Esophagus mucosa (tissue), 1 donor: ENCODE measurements at places on chromosomes 3 and 15.

DNA sequence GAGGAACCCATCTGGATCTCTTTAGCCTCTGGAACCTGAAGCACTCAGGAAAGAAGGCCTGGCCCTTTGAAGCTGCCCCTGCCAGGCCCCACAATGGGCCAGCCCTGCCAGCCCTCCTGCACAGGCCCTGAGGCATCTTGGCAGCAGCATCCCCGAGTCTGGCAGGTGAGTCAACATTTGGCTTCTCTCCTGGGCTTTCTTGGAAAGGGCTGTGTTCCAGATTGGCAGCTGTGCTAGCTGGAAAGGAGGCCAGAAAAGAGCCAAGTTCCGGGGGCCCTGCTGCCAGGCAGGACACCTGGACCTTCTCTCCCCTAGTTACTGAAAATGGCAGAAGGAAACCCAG lies 187.2 kb downstream of the SHQ1 start:
- ATAC-seq: peak; percentile 85

- no peak for ATAC-seq
These were observed 1.1 kb upstream of the BLOC1S6 start for GRCh38 chr15:45586125-45586524.

GRCh38 chr15:65653341-65653740 lies 31.6 kb downstream of the SLC24A1 start:
- ATAC-seq: no peak

DNA sequence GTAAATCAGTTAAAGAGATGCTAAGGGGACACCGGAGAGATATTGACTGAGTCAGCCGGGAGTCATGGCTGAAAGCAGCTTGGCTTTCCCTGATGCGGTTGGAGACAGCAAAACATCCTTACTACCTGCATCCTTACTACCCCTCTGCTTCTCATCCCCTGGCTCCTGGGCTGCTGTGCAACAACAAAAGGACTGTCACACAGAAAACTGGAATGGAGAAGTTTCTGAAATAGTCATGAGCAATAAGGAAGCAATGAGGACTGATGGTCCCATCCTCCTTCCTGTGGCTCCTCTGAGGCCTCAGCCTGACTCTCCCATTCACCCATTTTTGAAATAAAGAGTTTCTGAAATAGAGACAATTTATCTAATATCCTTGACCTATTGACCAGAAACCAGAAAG lies 1.1 kb downstream of the HCLS1 start:
- no peak for ATAC-seq

GRCh38 chr3:71858503-71859122 lies 73.7 kb upstream of the PROK2 start:
- no peak for ATAC-seq

- ATAC-seq: no peak
These were observed 19.3 kb upstream of the ATOSA start for GRCh38 chr15:52698514-52698913.

DNA sequence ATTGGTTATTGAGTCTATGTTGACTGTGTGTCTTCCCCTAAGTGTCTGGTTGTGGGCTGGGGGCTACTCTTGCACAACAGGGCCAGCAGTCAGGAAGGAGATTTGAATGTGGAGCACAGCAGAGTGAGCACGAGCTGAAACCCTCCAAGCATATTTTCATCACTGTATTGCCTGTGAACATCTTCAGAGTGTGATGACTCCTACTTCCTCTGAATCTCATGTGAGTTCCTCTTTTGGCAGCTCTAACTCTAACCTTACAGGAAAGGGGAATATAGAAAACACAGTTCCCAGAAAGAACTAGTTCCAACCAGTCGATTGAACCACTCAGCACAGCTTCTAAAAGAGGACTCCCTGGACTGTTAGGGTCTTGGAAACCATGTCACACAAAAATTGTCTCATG lies 211.6 kb downstream of the RAP2B start:
- ATAC-seq: no peak

DNA sequence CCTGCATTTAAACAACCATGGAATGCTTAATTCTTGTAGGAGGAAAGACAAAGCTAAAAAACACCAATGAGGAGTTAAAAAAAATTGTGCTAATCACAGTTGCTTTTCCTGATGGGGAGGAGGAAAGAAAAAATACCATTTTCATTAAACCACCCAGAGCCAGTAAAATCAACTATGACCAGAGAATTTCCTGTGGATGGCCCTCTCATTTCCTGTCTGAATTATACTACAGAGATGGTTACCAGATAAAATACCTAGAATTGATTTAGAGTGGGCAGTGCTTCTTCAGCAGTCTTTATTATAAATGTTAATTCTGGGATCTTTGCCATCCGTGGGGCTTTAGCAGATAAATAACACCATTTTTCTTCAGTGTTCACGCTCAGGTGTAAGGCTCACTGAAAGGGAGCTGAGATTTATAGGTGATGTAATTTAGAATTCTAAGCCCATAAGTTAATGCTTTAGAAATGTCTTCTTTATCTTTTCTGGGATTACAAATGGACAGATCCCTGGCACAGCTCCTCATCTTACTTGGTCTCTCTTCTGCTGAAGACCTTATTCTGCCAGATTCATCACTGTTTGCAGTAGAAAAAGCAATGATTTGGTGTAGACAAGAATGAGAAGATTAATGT lies 37.9 kb downstream of the RETNLB start:
- ATAC-seq: no peak

DNA sequence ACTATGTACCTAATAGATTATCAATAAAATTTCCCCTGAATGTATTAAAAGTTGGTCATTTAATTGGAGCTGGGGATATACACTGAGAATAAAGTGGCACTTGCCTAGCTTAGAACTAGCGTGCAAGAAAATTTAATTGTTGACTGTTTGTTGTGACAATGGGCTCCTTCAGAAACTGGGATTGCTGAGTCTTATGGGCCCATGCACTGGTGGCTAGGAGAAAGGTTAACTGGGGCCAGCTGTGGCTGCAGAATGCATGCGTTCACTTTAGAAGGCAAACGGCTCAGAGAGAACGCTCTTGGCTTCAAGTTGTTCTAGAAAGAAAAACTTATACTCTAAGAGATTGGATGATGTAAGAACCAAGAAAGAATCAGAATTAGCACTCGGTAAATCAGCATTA lies 18.7 kb upstream of the LPP start:
- ATAC-seq: no peak

GRCh38 chr3:180252683-180253082 lies 215.9 kb upstream of the PEX5L start:
- no peak for ATAC-seq

GRCh38 chr3:39641274-39641673 lies 168.1 kb upstream of the MYRIP start:
- no peak for ATAC-seq

- ATAC-seq: no peak
These were observed 48.3 kb upstream of the KPNA4 start for GRCh38 chr3:160613661-160614060.

GRCh38 chr3:128449111-128449638 lies 17.5 kb downstream of the DNAJB8 start:
- ATAC-seq: no peak

DNA sequence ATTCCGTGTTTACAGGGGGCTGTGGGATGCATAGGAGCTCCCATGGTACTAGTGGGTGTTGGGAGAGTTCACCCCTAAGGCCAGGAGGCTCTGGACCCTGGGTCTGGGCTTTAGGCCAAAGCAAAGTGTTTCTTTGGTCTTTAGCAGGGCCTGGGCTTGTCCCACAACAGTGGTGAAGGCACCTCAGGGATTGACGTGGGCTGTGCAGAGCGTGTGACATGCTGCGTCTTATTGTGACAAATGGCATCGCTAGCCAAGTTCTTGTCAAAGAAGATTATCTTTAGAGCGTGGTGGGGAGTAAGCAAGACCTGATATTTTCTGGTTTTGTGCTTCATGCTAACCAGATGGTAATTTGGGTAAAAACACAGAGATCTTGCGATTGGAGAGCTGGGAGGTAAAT lies 170.1 kb downstream of the APBA2 start:
- no peak for ATAC-seq

DNA sequence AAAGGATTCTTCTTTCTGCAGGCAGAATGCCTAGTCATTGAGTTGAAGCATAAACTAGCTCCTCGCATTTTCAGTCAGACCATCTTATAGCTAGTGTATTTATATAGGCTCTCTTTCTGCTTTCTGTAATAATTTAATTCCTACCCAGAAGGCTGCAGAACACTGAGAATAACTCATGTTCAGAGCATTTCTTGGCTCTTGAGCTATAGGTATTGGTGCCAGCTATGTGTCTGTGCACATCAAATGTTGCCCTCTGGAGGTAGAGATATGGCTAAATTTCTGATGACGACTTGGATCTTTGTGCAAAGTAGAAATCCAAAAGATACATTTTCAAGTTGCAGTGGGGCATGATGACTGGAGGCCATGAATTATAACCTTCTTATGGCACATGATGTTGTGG lies 336.2 kb upstream of the TPM1 start:
- no peak for ATAC-seq

DNA sequence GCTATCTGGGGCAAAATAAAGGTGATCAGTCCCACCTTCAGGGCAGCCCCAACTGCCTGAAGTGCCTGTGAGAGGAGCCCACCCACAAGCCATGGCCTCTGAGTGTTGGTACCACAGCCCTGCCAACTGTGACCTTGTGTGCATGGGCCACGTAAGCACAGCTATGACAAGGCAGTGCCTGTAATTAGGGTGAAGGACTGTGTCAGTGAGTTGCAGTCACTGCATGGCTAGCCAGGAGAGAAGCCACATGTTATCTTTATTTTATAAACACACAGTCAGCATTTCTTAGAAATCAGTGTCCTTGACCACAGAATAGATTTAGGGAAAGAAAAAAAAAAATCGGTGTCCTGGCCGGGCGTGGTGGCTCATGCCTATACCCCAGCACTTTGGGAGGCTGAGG lies 24.8 kb downstream of the EXOSC7 start:
- no peak for ATAC-seq

DNA sequence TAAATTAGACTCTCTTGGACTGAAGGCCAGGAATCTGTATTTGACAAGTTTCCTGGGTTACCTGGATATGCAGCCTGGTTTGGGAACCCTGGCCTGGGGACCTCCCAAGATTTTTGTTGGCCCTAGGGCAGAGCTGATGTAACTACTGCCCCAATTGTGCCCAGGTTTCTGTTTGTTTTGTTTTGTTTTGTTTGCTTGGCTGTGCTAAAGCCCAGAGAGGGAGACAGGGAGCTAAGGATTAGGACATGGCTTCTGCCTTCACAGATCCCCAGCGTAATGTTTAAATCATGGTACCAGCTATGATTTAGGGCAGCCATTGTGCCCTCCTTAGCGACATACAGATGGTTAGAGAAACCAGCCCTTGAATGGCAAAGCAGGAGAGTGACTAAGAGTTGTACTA lies 47.6 kb downstream of the ABHD5 start:
- ATAC-seq: no peak

DNA sequence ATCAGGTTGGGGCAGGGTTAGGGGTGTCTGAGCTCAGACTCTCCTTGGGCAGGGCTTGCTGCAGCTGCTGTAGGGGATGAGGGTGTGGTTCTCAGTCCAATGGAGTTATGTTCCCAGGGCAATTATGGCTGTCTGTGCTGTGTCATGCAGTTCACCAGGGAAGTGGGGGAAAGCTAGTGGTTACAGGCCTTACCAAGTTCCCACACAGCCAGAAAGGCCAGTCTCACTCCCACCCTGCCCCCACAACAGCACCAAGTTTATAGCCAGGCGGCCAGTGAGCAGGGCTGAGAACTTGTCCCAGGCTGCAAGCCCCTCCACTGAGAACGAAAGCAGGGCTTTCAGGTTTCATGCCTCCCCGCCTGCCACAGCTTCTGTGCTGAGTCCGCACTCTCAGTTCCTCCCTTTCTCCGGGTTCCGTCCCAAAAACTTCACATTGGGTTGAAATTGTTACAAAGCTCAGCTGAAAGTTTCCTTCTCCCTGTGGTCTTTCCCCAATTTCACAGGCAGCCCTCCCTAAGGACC lies 19.6 kb upstream of the CPOX start:
- ATAC-seq: no peak

DNA sequence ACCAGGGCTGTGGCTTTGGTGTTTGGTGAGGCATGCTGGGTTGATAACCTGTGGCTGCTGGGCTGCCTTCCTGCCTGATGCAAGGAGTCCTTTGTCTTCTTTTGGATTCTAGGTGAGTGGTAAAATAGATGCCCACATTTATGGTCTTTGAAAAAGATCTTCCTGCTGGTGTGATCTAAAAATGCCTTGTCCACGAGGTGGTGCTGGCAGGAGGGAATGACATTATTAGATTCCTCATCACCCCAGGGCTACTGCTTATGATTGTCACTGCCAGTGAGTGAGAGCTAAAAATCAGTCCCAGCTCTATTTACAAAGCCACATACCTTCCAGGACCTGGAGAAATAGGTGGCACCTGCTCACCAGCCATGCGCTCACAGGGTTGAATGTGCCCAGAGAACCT lies 355.5 kb upstream of the ROPN1 start:
- ATAC-seq: no peak

- ATAC-seq: no peak
These were observed 12.2 kb upstream of the CACNA1D start for GRCh38 chr3:53482227-53482626.

- no peak for ATAC-seq
These were observed 236.8 kb downstream of the TLE3 start for GRCh38 chr15:69860921-69861320.

DNA sequence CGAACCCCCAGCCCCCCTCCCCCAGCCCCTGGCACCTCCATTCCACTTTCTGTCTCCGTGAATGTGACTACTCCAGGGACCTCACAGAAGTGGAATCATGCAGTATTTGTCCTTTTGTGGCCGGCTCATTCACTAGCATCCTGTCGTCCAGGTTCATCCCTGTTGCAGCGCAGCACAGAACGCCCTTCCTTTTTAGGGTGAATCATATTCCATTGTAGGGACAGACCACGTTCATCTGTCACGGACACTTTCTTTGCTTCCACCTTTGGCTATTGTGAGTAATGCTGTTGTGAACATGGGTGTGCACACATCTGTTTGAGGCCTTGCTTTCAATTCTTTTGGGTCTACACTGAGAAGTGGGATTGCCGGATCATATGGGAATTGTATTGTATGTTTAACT lies 148.9 kb upstream of the IQSEC1 start:
- ATAC-seq: no peak

DNA sequence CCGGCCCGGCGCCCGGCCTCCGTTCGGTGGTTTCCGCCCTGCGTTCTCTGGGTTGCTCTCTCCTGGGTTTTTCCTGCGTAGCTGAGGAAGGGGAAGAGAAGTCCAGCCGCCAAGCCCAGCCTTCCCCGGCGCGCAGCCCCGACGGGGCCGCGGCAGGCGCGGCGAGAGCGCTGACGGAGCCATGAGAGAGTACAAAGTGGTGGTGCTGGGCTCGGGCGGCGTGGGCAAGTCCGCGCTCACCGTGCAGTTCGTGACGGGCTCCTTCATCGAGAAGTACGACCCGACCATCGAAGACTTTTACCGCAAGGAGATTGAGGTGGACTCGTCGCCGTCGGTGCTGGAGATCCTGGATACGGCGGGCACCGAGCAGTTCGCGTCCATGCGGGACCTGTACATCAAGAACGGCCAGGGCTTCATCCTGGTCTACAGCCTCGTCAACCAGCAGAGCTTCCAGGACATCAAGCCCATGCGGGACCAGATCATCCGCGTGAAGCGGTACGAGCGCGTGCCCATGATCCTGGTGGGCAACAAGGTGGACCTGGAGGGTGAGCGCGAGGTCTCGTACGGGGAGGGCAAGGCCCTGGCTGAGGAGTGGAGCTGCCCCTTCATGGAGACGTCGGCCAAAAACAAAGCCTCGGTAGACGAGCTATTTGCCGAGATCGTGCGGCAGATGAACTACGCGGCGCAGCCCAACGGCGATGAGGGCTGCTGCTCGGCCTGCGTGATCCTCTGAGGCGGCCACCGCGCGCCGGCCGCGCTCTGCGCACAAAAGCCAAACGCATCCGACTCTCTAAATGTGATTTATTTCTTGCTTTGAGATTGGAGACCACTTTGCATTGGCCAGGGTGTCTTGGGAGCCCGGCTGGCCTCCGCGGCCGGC lies 727 bp downstream of the RAP2B start:
- ATAC-seq: no peak

- ATAC-seq: no peak
These were observed 38.3 kb upstream of the SNRPN start for GRCh38 chr15:24916305-24917009.
